ENCODE measurements at places on chromosomes 2 and 18. TPM values are rescaled to one million over a fixed set of nuclear protein-coding genes. Genes with fewer than 3 reads are reported as not detected.

The SERPINB10 gene
- total RNA-seq: not detected

The DSC1 gene
- not detected for total RNA-seq

- DNase-seq: no peak
These were observed 1.4 kb upstream of the BCL2 start for GRCh38 chr18:63320975-63321265.

- no peak for DNase-seq
These were observed 9.6 kb downstream of the HOXD8 start for GRCh38 chr2:176138923-176139660.

DNA sequence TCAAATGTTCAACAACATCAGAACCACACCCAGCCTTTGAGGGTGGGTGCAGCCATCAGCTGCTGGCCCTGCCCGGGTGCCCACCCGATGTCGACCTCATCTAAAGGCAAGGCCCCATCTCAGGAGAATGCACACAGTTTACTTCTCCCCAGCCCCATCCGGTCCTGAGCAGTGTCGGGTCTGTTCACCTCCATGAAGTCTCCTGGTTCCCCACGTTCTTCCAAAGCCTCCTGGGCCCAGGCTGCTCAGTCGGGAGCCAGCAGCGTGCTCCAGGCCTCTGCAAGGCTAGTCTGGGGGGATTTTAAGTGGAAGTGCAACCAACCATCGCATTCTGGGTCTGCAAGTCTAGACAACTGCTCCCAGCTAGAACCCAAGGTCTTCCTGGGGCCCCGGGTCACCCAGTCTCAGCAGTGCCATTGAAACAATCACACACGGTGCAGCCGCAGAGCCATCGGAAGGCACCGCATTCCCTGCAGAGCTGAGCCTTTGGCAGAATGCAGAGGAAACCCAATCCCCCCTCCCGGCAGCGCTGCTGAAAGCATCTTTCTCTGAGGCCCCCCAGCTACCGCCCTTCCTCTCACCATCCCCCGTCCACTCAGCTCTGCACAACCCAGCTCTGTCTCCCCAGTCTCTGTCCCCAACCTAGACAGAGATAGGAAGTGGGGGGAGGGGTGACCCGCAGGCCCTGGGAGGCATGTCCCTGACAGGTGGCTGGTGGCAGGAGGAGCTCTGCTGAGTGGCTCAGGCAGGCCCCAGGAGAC lies 8.5 kb downstream of the ESPNL start:
- DNase-seq: no peak

GRCh38 chr2:53234548-53234903 lies 533.1 kb upstream of the CHAC2 start:
- no peak for DNase-seq

DNA sequence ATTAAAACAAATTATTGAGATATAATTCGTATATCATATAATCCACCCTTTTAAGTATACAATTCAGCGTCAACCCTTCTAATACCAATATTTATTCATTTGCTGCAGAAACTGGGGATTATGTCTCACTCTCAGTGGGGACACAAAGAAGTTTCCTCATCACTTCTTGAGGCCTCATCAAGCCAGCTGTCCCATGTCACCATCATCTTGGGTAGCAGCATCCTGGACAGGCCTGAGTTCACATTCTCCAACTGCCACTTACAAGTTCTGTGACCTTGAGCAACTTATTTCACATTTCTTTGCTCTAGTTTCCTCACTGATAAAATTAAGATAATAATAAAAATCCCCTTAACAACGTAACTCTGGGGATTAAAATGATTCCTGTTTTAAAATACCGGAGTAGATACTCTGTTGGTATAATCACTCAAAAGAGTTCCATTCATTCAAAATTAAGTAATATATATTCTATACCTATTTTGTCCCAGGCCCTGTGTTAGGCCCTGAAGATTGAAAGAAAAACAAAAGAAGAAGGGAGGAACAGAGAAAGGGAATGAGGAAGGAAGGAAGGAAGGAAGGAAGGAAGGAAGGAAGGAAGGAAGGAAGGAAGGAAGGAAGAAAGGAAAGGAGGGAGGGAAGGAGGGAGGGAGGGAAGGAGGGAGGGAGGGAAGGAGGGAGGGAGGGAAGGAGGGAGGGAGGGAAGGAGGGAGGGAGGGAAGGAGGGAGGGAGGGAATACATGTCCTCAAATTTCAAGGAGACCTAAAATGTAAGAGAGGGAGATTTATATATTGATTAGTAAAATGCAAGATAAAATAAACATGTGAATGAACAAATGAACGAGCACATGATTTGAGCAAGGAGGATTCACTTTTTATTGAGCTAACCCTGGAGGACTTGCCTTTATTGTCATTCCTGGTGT lies 42.4 kb downstream of the NCKAP5 start:
- no peak for DNase-seq
